ENCODE measurements at places on chromosomes 7 and 10.

- peak overlapping the region; percentile 98 for H3K4me3 ChIP-seq
- no peaks in the 10 kb centered on the region for H3K27me3 ChIP-seq
- peaks cover 26% of the 10 kb centered on the region for H3K4me1 ChIP-seq
- H3K36me3 ChIP-seq, result peaks cover 13% of the 10 kb centered on the region
- DNase-seq, result no peak
- H3K27ac ChIP-seq, result no peak overlapping the region
These were observed 3.1 kb downstream of the SYPL1 start for GRCh38 chr7:106108991-106109390.

DNA sequence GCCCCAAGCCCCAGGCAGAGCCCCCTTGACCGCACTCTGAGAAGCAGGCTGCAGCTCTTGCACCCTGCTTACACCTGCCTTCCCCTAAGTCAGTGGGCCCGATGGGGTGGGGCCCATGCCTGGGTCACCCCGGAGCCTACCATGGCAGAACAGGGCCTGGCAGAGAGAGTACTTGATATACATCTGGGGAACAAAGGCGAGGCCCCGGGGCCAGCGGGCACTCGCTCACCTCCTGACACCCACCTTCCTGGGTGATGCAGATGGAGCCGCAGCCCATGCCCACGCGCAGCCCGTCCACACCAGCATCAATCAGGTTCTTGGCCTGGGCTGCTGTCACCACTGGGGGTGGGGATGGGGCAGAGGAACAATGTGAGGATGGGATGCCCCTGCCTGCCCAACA is 13.4 kb downstream of the IMPDH1 start:
- H3K27me3 ChIP-seq, result no peaks in the 10 kb centered on the region
- no peaks in the 10 kb centered on the region for H3K4me1 ChIP-seq
- H3K27ac ChIP-seq, result no peak overlapping the region

- no peaks in the 10 kb centered on the region for H3K36me3 ChIP-seq
- H3K27ac ChIP-seq, result no peak overlapping the region
- no peak for DNase-seq
- H3K4me3 ChIP-seq, result no peak overlapping the region
These were observed 1030.6 kb upstream of the GHITM start for GRCh38 chr10:83108565-83109333.

DNA sequence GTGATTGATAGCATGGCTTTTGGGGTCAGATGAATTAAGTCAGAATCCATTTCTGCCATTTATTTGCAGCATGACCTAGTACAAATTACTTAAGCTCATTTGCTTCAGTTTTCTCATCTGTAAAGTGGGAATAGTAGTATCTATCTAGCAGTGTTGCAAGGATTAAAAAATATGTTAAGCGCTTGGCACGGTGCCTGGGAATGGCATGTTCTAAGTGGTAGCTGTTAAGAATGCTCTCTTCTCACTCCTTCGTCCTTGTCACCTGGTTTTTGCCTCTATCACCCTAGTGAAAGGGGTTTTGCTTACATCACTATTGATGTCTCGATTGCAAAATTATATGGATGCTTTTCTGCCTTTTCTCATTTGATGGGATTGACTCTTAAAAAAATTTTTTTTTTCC is 7.4 kb downstream of the TMEM248 start:
- H3K27me3 ChIP-seq, result no peaks in the 10 kb centered on the region
- H3K4me1 ChIP-seq, result peaks cover 2% of the 10 kb centered on the region
- H3K36me3 ChIP-seq, result peaks cover 6% of the 10 kb centered on the region
- H3K27ac ChIP-seq, result no peak overlapping the region

DNA sequence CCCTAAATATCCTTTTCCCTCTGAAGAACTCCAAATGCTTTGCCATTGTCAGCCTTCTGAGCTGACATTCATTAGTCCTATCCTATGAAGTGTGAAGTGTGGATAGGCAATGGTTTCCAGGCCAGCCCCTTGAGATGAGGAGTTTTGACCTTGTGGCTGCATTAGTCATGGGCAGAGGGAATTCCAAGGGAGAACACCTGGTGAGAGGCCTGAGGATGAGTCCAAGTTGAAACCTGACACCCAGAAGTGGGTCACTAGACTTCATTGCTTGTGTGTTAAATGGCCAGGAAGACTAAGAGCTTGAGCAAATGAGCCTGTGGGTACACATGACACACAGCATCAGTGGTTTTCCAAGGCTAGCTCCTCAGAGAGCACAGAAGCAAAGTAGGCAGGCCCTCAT is 260.8 kb downstream of the SKAP2 start:
- H3K27me3 ChIP-seq, result no peaks in the 10 kb centered on the region
- H3K4me1 ChIP-seq, result peaks cover 10% of the 10 kb centered on the region
- no peak overlapping the region for H3K27ac ChIP-seq
- DNase-seq, result peak; percentile 68
- H3K4me3 ChIP-seq, result no peak overlapping the region
- H3K36me3 ChIP-seq, result no peaks in the 10 kb centered on the region

- no peaks in the 10 kb centered on the region for H3K27me3 ChIP-seq
- H3K4me3 ChIP-seq, result no peak overlapping the region
- DNase-seq, result no peak
- no peaks in the 10 kb centered on the region for H3K36me3 ChIP-seq
- H3K27ac ChIP-seq, result no peak overlapping the region
These were observed 87.2 kb upstream of the ZNF32 start for GRCh38 chr10:43735907-43736306.

GRCh38 chr7:50618281-50618680 is 53.1 kb upstream of the DDC start:
- H3K27ac ChIP-seq, result no peak overlapping the region
- H3K4me3 ChIP-seq, result no peak overlapping the region
- no peaks in the 10 kb centered on the region for H3K36me3 ChIP-seq
- no peak for DNase-seq
- no peaks in the 10 kb centered on the region for H3K27me3 ChIP-seq
